Cardiac muscle cell (in vitro differentiated cells and primary cell): ENCODE measurements at places on chromosomes 2 and 18. TPM values are rescaled to one million over a fixed set of nuclear protein-coding genes. Genes with fewer than 3 reads are reported as not detected.

Gene TGFA
- total RNA-seq = 0.21 and 4.6 TPM in 2 replicates

Gene WNT10A
- not detected in 2 replicates for total RNA-seq

Gene SP140
- total RNA-seq = 0.07 and 0.12 TPM in 2 replicates

Gene POTEJ
- 1.1 and 4.1 TPM in 2 replicates for total RNA-seq

Gene GPAT2
- 1.5 and 3.5 TPM in 2 replicates for total RNA-seq
